ENCODE measurements at places on chromosomes 16 and 17.

GRCh38 chr17:57817299-57817698 lies 32.5 kb downstream of the MRPS23 start:
- DNase-seq: no peak

DNA sequence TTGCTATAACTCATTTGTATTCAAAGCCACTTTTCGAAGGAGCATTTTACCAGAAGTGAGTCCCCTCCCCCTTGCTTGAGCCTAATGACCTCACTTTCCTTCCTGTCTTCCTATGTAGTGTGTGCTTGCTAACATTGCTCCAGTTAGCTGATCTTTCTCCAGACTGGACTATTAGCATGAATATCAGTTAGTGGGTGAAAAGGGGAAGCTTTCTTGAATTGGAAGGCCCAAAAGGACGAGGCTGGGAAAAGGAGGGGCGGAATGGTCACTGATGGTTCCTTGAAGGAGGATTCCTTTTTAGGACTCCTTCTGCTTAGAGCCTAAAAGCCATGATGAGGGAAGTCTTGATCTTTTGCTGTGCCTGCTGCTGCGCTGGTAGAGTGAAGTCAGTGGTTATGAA lies 11.9 kb downstream of the MAP3K3 start:
- no peak for DNase-seq

GRCh38 chr17:21530311-21530710 lies 154.2 kb downstream of the KCNJ12 start:
- DNase-seq: no peak

DNA sequence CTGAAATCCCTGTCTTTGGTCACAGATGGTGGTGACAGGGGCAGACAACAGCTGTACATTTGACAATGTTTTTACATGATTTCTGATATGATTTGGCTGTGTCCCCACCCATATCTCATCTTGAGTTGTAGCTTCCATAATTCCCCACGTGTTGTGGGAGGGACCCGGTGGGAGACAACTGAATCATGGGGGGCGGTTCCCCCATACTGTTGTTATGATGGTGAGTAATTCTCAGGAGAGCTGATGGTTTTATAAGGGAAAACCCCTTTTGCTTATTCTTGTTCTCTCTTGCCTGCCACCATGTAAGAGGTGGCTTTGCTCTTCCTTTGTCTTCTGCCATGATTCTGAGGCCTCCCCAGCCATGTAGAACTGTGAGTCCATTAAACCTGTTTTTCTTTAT lies 353.9 kb downstream of the CPPED1 start:
- no peak for DNase-seq

- DNase-seq: no peak
These were observed 134.7 kb downstream of the ABCA8 start for GRCh38 chr17:68820476-68820824.

- no peak for DNase-seq
These were observed 172.3 kb upstream of the CDH11 start for GRCh38 chr16:65294165-65294564.

- DNase-seq: no peak
These were observed 4.0 kb upstream of the HSD11B2 start for GRCh38 chr16:67426950-67427349.

GRCh38 chr16:78513838-78514237 lies 414.4 kb downstream of the WWOX start:
- DNase-seq: no peak

GRCh38 chr16:52649870-52650269 lies 102.9 kb upstream of the TOX3 start:
- DNase-seq: no peak

GRCh38 chr16:86087896-86088230 lies 188.9 kb downstream of the IRF8 start:
- no peak for DNase-seq

DNA sequence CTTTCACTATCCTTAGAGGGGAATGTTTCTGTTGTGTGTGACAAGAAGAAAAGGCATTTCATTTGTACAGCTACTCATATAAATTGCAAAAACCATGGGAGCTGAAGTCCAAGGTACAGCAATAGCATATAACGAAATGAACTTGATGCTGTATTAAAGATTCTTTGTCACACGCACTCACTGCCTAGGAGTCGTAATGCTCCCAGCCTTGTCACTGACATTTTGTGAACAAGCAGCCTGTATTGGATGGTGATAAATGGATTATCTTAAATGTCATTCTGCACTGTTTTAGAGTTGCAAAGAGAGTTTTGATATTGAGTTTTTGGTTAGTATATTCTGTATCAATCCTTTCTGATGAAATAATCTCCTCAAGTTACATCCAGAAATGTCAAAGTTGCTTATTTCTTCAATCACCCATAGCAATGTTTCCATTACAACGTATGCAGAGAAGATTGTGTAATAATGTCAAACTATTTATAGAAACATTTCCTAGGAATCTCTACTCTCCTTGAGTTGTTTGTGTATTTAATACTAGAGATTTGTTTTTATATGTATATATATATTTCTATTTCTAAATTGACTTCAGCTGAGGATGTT lies 270.6 kb downstream of the FTO start:
- DNase-seq: no peak

DNA sequence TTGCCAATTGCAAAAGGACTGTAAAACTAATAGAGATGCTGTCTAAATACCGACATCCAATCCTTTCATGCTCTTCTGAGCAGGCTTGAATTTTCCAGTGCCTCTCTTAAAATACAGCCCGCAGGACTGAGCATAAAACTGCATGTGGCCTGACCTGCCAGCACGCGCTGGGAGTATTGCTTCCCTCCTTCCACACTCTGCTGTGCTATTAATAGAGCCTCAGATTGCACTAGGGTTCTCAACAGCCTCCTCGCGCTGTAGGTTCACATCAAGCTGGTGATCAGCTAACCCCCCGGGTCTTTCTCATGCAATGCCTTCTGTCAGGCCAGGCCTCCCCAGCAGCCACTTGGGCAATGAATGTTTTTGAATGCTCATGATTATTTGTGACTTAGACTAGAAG lies 14.2 kb upstream of the MSI2 start:
- DNase-seq: no peak

DNA sequence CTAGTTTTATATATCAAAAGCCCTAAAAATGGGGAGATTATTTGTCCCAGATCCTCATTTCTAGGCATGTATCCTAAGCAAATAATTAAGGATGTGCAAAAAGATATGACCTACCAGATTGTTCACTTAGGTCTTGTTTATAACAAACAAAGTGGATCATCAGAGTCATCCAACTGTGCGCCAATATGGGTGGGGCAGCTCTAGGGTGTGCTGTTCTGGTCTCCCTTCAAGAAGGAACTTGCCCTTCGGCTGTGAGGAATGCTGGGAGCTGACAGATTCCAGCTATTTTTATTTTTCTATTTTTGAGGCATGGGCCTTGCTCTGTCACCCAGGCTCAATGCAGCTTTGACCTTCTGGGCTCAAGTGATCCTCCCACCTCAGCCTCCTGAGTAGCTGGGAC lies 13.8 kb downstream of the CHP2 start:
- DNase-seq: no peak
